Activated CD8-positive, alpha-beta memory T cell treated with anti-CD3 and anti-CD28 coated beads for 1 hour (primary cell): ENCODE measurements at places on chromosomes 3 and 15.

GRCh38 chr3:69182588-69183316 is 60.4 kb upstream of the LMOD3 start:
- no peak for DNase-seq

DNA sequence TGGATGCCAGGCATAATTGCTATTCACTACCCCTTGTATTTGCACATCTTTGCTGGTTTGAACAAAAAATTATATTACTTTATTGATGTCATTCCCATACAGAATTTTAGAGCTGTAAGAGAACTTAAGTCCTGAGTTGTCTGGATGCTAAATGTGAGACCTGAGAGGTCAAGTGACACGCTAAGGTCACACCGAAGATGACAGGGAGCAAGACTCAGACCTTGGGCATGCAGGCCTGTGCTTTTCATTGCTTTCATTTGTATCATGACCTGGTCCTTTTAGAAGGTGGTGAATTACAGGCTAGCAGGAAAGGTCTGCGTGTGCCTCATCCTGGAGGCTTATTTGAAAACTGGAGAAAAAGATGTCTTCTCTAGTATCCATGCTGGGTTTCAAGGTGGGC is 312.0 kb upstream of the RASGRP1 start:
- DNase-seq = no peak

DNA sequence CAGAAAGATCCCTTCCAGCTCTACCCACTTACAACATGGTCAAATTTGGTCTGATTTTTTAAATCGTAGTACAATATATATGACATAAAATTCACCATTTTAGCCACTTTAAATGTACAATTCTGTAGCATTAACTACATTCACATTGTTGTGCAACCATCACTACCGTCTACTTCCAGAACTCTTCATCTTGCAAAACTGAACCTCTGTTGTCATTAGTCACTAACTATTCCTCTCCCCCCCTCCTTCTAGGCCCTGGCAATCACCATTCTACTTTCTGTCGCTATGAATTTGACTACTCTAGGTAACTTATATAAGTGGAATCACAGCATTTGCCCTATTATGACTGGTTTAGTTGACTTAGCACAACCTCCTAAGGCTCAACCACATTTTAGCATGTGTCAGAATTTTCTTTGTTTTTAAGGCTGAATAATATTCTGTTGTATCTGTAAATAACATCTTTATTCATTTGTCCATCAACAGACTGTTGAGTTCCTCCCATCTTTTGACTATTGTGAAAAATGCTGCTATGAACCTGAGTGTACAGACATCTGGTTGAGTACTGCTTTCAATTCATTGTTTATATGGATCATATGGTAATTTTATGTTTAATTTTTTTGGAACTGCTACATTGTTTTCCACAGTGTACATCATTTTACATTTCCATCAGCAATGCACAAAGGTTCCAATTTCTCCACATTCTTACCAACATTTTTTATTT is 35.5 kb upstream of the CCR2 start:
- no peak for DNase-seq

GRCh38 chr3:108055931-108056330 is 34.9 kb downstream of the CD47 start:
- no peak for DNase-seq

GRCh38 chr3:101861212-101861788 is 12.0 kb downstream of the NFKBIZ start:
- DNase-seq = no peak

GRCh38 chr3:47291158-47291753 is 8.5 kb downstream of the KLHL18 start:
- no peak for DNase-seq
